ENCODE measurements at places on chromosomes 2 and 18. TPM values are rescaled to one million over a fixed set of nuclear protein-coding genes. Genes with fewer than 3 reads are reported as not detected.

The DES gene
- total RNA-seq = not detected

The TLX2 gene
- total RNA-seq = 1.2 TPM

The SULT1C4 gene
- total RNA-seq = not detected

The KIF1A gene
- 0.17 TPM for total RNA-seq

The SIGLEC15 gene
- total RNA-seq = not detected

The BMP10 gene
- 0.27 TPM for total RNA-seq

The INHBB gene
- total RNA-seq = not detected

The PMS1 gene
- 35.7 TPM for total RNA-seq

The UGT1A3 gene
- not detected for total RNA-seq

The QPCT gene
- total RNA-seq = 0.54 TPM

The HDLBP gene
- 226 TPM for total RNA-seq

The C1GALT1C1L gene
- total RNA-seq = not detected

The PAIP2B gene
- total RNA-seq = 0.74 TPM

The RBFA gene
- total RNA-seq = 20.9 TPM

The RFTN2 gene
- not detected for total RNA-seq

The ELOA2 gene
- total RNA-seq = not detected

The IL18R1 gene
- total RNA-seq = 83.8 TPM

The SLC4A5 gene
- 3.7 TPM for total RNA-seq

The CD8B2 gene
- total RNA-seq = 0.15 TPM

The OST4 gene
- 390 TPM for total RNA-seq

The TXNDC2 gene
- not detected for total RNA-seq

The MC4R gene
- not detected for total RNA-seq

The SPEG gene
- 0.39 TPM for total RNA-seq

The NT5C1B gene
- total RNA-seq = not detected

The SLC4A3 gene
- not detected for total RNA-seq

The OR6B2 gene
- not detected for total RNA-seq

The ALK gene
- not detected for total RNA-seq

The MARCO gene
- total RNA-seq = not detected

The POMC gene
- total RNA-seq = 3.4 TPM

The CXCR4 gene
- 248 TPM for total RNA-seq

The MC5R gene
- 0.15 TPM for total RNA-seq

The NEB gene
- total RNA-seq = 0.12 TPM

The DOK6 gene
- not detected for total RNA-seq

The C2orf81 gene
- total RNA-seq = 3.5 TPM

The AQP12B gene
- total RNA-seq = not detected

The CCDC74B gene
- total RNA-seq = 1.7 TPM

The ILKAP gene
- total RNA-seq = 74.8 TPM

The ZNF385B gene
- total RNA-seq = not detected

The ABCB6 gene
- 22.7 TPM for total RNA-seq

The GALNT13 gene
- total RNA-seq = not detected

The LINC00305 gene
- total RNA-seq = not detected

The CREG2 gene
- total RNA-seq = 0.24 TPM

The COL6A3 gene
- total RNA-seq = 1.4 TPM

The ST6GAL2 gene
- not detected for total RNA-seq

The CYP27C1 gene
- not detected for total RNA-seq

The CHRND gene
- total RNA-seq = not detected

All from T-helper 1 cell treated with Interleukin-12 subunit alpha and Interleukin-12 subunit beta and Interleukin-4 antibody, amounts not matched to agents 30 ng/mL and 1 ng/mL, for 36 hours (primary cell).